NCI-H774 (cell line): ENCODE measurements at places on chromosomes 7 and 10.

DNA sequence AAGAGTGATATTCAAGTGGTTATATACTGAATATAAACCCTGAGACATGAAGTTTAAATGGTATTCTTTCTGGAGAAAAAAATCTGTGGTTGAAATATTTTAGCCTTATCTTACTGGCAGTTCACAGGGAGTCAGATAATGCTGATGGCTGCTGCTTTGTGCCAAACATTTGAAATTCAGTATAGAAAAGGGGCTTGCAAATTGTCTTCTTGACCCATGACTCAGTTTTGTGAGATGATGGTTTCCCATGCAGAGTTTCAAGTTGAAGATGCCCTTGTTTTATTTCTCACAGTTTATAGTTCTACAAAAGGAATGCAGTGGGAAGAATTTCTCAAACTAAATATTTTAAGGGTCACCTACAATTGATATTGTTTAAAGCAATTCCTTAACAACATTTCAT lies 251.1 kb upstream of the MEOX2 start:
- no peak for DNase-seq

- peak; percentile 80 for DNase-seq
These were observed 23.6 kb upstream of the PFKP start for GRCh38 chr10:3043512-3044368.

- no peak for DNase-seq
These were observed 30.3 kb downstream of the IMMP2L start for GRCh38 chr7:111531993-111532392.

DNA sequence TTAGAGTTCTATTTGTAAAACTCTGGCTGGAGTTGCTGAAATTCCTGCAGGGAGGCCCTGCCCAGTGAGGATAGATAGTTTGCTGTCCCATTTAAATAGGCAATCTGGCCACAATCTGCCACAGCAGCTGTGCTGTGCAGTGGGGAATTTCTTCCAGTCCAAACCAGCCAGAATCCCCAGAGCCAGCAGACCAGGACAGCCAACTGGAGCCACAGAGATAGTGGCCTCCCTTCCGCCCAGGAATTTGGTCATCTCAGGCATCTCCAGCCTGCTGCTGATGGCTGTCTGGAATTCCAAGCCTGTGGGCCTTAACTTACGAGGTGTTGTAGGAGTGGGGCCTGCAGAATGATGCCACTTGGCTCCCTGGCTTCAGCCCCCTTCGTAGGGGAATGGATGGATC lies 643.4 kb downstream of the DNAJB9 start:
- DNase-seq: no peak

- DNase-seq: no peak
These were observed 481.2 kb downstream of the KCNMA1 start for GRCh38 chr10:77156406-77156879.

GRCh38 chr7:108423089-108423989 lies 32.9 kb downstream of the NRCAM start:
- DNase-seq: no peak

DNA sequence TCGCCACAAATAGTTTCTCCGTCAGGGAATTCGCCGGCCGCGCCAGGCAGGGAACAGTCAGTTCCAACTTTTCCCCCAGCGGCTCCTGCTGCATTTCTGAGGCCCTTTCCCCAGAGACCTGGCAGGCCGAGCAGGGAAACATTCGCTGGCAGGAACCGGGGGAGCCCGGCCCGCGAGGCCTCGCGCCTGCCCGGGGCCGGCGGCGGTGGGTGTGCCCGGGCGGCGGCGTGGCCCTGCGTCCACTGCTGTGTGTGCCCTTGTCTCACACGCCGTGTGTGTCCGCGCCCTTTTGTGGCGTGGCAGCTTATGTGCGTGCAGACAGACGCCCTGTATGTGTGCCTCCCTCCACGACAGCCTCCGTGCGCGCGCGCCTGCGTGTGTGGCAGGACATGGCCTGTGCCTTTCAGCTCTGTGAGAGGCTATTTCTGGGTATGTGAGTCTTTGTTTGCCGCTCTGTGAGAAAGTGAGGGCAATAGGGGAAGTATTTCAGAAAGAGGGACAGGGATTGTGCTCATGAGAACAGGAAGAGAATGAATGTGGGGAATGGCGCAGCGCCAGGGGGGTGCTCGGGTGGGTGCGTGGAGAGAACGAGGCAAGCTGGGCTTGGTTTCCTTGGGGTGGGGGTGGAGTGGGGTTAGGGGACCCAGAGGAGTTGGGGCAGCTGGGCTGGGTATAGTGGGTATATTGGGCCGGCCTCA lies 689 bp upstream of the SMARCD3 start:
- no peak for DNase-seq

- no peak for DNase-seq
These were observed 22.8 kb downstream of the DNAH11 start for GRCh38 chr7:21565614-21566013.

- no peak for DNase-seq
These were observed 197.3 kb downstream of the PHF14 start for GRCh38 chr7:11170863-11171568.

GRCh38 chr10:49598164-49598856 lies 11.8 kb upstream of the SLC18A3 start:
- DNase-seq: no peak

- peak; percentile 78 for DNase-seq
These were observed at the start of gene CACNA2D1 for GRCh38 chr7:82443547-82444219. Gene CACNA2D1 (minus strand): TSS chr7:82443777.

GRCh38 chr7:2567679-2568278 lies 9.0 kb downstream of the IQCE start:
- no peak for DNase-seq

GRCh38 chr10:21993360-21994001 lies 10.0 kb downstream of the DNAJC1 start:
- no peak for DNase-seq

- DNase-seq: no peak
These were observed 7.3 kb upstream of the SLC25A13 start for GRCh38 chr7:96329241-96329640.

DNA sequence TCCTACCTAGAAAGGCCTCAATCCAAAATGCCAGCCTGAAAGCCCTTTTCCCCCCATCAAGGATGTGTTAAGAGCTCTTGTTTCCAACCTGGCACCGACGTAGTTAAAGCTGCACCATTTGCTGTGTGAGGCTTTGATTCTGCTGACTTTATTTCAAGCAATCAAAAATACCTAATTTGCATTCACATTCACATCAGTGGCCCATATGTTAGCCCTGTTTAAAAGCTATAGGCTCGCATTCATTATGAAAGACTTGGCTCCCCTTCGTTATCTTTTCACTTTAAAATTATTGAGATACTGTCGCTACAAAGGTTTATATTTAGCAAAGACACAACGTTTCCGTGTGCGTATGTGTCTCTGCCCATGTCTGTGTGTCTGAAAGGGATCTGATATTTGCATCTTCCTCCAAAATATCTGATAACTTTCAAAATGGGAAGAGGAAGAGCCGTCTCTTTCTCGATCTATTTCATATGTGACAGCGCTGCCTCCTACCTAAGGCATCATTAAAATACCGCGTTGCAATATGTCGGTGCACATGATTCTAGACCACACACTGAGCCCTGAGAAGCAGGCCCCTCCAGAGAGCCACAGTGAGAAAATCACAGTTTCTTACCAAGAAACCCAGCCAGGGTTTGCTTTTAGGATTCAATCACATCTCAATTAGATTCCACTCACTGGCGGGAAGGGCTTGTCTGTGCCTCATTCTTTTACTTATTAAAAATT lies 57.1 kb upstream of the ITPRID1 start:
- no peak for DNase-seq

- DNase-seq: no peak
These were observed 34.7 kb upstream of the ARID5B start for GRCh38 chr10:61866700-61867368.

DNA sequence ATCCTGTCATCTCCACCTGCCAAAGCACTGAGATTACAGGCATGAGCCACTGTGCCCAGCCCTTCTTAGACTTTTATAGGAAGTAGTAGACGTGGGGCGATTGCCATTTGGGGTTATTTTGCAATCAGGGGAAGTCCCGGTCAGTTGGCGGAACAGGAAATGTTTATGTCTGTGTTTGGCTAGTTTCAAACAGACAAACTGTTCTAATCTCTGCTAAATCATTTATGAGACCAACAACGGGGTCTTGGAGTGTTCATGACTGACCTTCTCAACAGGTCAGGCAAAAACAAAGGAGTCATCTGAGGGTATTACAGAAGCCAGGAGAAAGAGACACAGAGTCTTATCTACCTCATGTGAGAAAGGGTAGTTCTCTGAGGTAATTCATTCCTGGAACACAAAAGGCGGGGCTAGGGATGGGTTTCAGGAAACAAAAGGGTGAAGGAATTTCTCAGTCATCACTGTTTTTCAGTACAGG lies 6.6 kb upstream of the TPK1 start:
- no peak for DNase-seq

DNA sequence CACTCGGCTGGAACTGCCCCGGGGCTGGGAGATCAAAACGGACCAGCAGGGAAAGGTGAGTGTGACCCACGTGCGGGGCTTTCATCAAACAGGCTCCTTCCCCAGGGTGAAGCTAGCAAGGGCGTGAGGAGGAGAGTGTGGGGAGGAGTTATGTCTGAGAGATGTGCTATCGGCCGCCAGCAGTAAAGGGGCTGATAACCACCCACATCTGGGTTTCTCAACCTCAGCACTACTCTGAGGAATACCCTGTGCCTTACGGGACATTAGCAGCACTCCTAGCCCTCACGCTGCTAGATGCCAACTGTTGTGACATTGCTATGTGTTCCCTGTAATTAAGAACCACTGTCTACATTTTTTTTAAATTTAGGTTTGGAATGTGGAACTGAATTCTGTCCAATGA lies 113.9 kb upstream of the STK17A start:
- no peak for DNase-seq

GRCh38 chr10:12193193-12193592 lies 2.5 kb downstream of the NUDT5 start:
- DNase-seq: no peak

- no peak for DNase-seq
These were observed 13.2 kb upstream of the AQP1 start for GRCh38 chr7:30898411-30898810.

DNA sequence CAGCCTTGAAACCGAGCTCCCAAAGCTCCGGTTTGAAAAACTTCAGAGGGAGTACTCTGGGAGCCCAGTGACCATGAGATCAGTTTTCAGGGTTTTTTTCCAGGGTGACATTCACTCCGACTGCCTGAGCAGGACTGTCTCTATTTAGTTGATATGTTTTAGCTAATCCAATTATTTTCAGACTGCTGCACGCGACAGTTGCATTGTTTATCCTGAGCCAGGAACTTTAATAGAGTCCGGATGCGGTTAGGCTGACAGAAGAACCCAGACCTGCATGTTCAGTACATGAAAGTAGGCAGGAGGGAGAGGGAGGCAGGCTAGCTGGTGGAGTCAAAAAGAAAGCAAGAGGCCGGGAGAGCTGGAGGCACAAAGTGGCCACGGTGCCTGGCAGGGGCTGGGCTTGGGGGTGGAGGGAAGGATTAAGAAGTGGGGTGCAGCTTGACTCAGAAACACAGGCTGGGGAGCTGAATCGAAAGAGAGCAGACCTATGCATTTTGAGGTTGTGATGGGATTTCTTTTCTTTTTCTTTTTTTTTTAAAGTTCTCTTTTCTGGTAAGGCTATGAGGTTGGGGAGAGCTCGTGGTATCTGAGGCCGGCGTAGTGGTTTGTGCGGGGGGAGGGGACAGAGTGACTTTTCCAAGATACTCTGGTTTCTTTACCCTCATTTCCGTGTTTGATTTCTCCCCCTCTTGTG lies 5.7 kb downstream of the GATA3 start:
- no peak for DNase-seq

DNA sequence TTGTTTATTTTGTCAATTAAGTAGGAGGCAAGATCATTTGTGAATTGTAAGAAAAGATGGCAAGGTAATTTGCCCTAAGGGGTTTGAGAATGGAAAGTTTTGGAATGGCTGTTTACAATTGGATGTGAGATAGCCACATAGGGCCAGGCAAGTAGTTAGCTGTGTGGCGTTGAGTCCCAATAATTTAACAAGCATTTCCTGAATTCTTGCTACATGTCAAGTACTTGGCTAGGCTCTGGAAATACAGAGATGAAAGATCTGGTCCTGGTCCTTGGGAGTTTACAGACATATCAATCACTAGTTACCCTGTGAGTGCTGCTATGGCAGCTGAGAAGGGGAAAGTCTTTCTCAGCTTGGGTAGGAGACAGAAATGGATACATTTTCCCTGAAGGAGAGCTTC lies 401.6 kb downstream of the SUGCT start:
- no peak for DNase-seq

GRCh38 chr10:38045129-38045528 lies 34.7 kb downstream of the ZNF33A start:
- DNase-seq: no peak

DNA sequence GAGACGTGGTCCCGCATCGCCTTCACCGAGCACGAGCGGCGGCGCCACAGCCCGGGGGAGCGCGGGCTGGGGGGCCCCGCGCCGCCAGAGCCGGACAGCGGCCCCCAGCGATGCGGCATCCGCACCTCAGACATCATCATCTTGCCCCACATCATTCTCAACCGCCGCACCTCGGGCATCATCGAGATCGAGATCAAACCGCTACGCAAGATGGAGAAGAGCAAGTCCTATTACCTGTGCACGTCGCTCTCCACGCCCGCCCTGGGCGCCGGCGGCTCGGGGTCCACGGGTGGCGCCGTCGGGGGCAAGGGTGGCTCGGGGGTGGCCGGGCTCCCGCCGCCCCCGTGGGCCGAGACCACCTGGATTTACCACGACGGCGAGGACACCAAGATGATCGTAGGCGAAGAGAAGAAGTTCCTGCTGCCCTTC lies 737 bp downstream of the CNNM2 start:
- DNase-seq: no peak

- DNase-seq: no peak
These were observed 91.7 kb downstream of the SLC25A40 start for GRCh38 chr7:87784424-87784823.

DNA sequence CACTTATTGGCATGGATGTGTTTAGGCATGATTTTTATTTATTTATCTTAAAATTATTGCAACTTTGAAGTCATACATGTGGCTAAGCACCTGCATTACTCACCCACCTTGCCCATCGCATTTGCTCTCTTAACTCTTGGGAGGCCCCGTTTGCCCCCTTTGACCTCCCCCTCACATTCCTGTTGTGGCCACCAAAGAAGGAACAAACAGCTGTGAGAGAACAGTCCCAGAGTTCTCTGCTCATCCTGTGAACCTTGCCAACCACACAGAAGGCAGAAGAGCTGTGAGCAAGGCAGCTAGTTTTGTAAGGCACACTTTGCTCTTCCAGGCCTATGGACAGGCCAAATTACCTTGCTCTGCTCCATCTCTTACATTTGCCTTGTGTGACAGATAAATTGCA lies 23.6 kb upstream of the FGL2 start:
- no peak for DNase-seq

DNA sequence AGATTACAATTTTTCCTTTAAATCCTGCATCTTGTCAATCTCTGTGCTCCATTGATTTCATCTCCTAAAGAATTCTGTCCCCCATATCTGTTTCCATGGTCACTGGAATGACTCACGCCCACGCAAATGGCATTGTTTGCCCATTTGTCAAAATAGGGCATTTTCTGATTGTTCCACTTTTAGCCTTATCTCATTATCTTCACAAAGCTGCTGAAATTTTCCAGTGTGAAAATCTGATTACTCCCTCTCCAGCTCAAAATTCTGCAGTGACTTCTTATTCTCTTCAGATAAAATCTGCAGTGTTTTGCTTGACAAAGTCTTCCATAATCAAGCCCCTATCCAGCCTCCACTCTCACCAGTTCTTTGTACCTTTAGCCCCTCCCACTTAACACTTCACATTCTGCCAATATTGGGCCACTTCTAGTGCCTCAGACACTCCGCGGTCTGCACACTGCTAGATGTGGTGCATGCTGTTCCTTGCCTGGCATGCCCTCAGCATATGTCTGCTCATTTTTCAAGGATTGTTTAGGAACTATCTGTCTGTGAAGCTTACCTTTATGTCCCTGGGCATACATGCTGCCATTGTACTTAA lies 33.9 kb upstream of the CTTNBP2 start:
- no peak for DNase-seq
